Kidney (tissue), 22 donors: ENCODE measurements at places on chromosomes 4 and X. TPM values are rescaled to one million over a fixed set of nuclear protein-coding genes. Genes with fewer than 3 reads are reported as not detected.

DNA sequence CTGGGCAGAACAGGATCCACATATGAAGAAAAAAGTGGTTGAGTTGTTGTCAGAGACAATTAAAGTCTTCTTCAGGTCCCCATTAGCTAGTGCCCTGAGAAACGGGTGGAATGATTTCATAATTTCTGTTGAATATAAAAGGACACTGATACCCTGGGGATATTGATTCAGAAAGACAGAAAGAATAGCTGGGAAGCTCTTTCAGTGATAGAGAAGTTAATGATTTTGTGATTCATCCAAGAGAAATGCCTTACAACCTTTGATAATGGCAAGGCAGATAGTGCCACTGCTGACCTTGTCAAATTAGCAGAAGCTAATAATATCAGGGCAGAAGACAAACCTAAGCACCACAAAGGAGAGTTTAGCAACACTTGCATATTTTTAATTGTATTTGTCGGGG is 37.9 kb downstream of the UNC5C start:
- no peaks in the 10 kb centered on the region for H3K36me3 ChIP-seq
- no peak overlapping the region for H3K27ac ChIP-seq
- no peaks in the 10 kb centered on the region for H3K4me1 ChIP-seq

DNA sequence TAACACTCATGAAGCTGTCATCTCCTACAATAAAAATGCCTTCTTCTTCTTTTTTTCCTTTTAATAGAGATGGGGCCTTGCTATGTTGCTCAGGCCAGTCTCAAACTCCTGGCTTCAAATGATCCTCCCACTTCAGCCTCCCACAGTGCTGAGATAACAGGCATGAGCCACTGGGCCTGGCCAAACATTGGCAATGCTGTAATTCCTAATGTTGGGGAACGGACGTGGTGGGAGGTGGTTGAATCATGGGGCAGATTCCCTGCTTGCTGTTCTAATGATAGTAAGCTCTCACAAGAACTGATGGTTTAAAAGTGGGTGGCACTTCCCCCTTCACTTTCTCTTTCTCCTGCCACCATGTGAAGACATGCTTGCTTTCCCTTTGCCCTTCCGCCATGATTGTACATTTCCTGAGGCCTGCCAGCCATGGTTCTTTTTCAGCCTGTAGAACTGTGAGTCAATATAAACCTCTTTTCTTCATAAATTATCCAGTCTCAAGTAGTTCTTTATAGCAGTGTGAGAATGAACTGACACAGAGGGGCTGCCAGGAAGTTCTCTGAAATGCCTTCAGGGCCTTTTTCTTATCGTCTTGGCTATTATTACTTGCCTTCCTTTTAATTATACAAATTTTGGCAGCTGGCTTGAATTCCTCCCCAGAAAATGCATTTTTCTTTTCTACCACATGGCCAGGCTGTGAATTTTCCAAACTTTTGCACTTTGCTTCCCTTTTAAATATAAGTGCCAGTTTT is 93.0 kb downstream of the CENPC start:
- H3K36me3 ChIP-seq: no peaks in the 10 kb centered on the region
- no peak overlapping the region for H3K4me3 ChIP-seq
- no peaks in the 10 kb centered on the region for H3K4me1 ChIP-seq

DNA sequence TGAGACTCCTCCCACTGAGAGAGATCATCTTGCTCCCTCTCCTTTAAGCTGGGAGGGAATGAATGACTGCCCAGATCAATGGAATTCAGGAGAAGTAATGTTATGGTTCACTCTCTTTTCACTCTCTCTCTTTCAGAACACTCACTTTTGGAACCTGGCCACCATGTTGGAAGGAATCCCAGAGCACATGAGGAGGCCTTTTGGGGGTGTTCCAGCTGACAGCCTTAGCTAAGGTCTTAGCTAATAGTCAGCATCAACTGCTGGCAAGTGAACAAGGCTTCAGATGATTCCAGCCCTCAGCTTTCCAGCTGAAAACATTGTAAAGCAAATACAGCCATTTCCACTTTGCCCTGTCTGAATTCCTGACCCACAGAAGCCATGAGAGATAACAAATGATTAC is 124.0 kb upstream of the CLNK start:
- H3K27ac ChIP-seq: no peak overlapping the region
- no peaks in the 10 kb centered on the region for H3K36me3 ChIP-seq

DNA sequence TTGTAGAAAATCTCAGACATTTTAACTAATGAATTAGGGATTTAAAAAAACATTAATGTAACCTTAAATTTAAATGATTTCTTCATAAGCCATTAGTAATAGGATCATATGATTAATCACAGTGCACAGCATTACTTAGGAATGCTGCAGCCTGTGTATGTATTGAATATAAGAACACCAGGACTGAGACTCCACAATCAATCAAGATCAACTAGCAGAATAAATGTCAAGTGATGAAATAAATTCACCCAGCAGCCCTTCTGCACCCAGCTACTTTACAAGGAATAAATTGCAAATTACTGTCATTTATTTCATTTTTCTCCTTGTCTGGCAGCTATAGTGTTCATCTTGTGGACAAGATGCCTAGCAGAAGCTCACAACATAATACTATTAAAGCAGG is 46.5 kb downstream of the NEIL3 start:
- no peak overlapping the region for H3K27ac ChIP-seq
- H3K36me3 ChIP-seq: no peaks in the 10 kb centered on the region
- no peak overlapping the region for H3K4me3 ChIP-seq
- DNase-seq: no peak
- no peaks in the 10 kb centered on the region for H3K4me1 ChIP-seq

F8A3 gene
- total RNA-seq: 8.2 TPM

MAOB gene
- total RNA-seq: 58.5 TPM

HELT gene
- total RNA-seq: not detected

NPY1R gene
- total RNA-seq: 32.9 TPM

NPY5R gene
- total RNA-seq: 3.0 TPM
